ENCODE measurements at places on chromosomes 5 and 9. TPM values are rescaled to one million over a fixed set of nuclear protein-coding genes. Genes with fewer than 3 reads are reported as not detected.

PCDHGB1 gene
- total RNA-seq, result 3.3 TPM

DNA sequence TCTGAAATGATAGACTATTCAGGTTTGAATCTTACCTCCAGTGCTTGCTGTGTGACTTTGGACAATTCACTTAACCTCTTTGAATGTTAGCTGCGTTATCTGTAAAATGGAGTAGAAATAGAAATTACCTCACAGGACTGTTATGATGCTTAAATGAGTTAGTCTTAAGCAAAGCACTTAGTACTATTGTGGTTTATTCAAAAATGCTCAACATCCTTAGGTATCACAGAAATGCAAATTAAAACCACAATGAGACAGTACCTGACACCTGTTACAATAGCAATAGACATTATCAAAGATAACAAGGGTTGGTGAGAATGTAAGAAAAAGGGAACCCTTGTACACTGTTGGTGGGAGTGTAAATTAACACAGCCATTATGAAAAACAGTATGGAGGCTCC, 77.6 kb upstream of the FREM1 start:
- no peak overlapping the region for H3K4me3 ChIP-seq
- H3K27ac ChIP-seq, result no peak overlapping the region

- DNase-seq, result no peak
- H3K36me3 ChIP-seq, result no peaks in the 10 kb centered on the region
- no peaks in the 10 kb centered on the region for H3K27me3 ChIP-seq
- H3K27ac ChIP-seq, result no peak overlapping the region
These were observed 28.8 kb downstream of the EPB41L4A start for GRCh38 chr5:112390327-112390726.

- no peak for DNase-seq
- no peak overlapping the region for H3K4me3 ChIP-seq
- no peak overlapping the region for H3K27ac ChIP-seq
- H3K36me3 ChIP-seq, result no peaks in the 10 kb centered on the region
- H3K27me3 ChIP-seq, result no peaks in the 10 kb centered on the region
- no peaks in the 10 kb centered on the region for H3K4me1 ChIP-seq
These were observed 1609.2 kb upstream of the ACO1 start for GRCh38 chr9:30775236-30775635.

GRCh38 chr5:151682240-151682639, 4.5 kb downstream of the SPARC start:
- DNase-seq, result no peak
- H3K27me3 ChIP-seq, result no peaks in the 10 kb centered on the region
- no peaks in the 10 kb centered on the region for H3K36me3 ChIP-seq
- H3K4me3 ChIP-seq, result no peak overlapping the region
